NCI-H2227 treated with DMSO at 0.1 percent for 48 hours (cell line): ENCODE measurements at places on chromosomes 12 and 14.

GRCh38 chr12:256958-257357, 5.7 kb downstream of the SLC6A13 start:
- no peak for DNase-seq

DNA sequence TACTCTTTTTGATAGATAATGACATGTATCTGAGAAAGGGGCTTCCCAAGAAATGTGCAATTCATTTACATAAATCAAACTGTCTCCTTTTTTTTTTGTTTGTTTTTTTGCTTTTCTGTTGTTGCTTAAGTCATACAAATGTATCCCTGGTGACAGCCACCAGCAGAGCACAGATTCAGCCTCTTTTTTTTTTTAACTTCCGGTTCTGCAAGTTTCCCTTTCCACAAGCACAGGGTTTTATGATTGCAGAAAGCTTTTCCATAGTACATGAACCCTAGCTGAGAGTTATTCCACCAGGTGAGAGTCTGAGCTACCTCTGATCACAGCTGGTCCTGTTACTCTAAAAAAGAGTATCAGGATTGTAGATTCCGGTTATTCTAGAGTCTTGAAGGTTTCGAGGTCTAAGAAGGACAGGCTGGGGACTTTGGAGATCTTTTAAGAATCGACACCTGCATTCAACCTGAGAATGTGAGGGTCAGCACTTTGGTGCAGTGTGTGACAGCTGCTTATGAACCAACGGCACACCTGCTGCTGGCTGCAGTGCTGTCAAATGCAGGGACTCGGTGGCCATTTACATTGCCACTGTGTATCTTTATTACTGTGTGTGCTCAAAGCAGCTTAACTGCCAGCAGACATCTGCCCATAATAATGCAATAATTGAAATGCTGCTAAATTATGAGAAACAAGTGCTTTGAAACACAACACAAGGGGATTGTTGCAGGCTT, 551.7 kb downstream of the NRXN3 start:
- no peak for DNase-seq

GRCh38 chr12:53567961-53568808, 58.0 kb downstream of the ATF7 start:
- DNase-seq, result no peak

GRCh38 chr14:99347561-99347960, 75.6 kb upstream of the BCL11B start:
- DNase-seq, result no peak

- no peak for DNase-seq
Measured at GRCh38 chr12:810116-810515, 57.7 kb downstream of the WNK1 start.

- no peak for DNase-seq
Measured at GRCh38 chr14:96929950-96930349, 132.8 kb downstream of the VRK1 start.

GRCh38 chr14:70788898-70789297, 20.4 kb downstream of the MAP3K9 start:
- DNase-seq, result no peak

- no peak for DNase-seq
Measured at GRCh38 chr12:3464561-3464960, 26.4 kb upstream of the PRMT8 start.

- no peak for DNase-seq
Measured at GRCh38 chr14:64112867-64113678, 181.1 kb downstream of the ESR2 start.

- peak; percentile 10 for DNase-seq
Measured at GRCh38 chr14:20855652-20856291, 35.4 kb upstream of the RNASE3 start.

DNA sequence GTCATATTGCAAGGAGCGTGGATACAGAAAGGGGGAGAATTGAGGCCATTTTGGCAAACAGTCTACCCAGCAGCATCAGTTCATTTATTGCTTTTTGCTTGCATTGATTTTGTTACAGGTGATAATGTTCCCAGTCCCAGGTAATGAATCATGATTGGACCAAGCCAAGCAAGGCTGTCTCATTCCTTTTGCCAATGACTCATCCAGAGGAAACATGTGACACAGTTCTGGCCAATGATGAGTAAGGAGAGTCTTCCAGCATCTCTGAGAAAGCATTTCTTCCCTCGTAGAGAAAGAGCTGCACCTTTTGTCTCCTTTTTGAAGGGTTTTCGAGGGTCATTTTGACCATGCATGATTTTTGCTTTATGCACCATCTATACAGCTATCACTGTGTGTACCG, 68.2 kb downstream of the SLC15A4 start:
- DNase-seq, result no peak

DNA sequence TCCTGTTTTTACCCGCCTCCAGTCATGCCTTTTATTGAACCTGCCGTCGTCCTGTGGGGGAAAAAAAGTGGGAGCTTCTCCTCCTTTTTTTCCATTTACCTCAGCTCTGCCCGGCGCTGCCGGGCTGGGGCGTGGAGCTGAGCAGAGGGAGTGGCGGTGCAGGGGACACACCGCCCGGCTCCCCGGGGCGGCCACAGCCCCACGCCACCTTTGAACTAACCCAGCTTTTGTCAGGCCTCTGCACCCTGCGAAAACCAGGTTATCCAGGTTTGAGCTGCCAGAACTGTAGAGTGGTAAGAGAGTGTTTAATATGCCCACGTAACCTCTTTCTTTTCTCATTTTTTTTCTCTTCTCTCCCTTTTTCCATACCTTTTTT, 161.0 kb upstream of the FKBP4 start:
- no peak for DNase-seq

- DNase-seq, result peak; percentile 23
Measured at GRCh38 chr14:99736603-99737371, 52.7 kb downstream of the CYP46A1 start.

DNA sequence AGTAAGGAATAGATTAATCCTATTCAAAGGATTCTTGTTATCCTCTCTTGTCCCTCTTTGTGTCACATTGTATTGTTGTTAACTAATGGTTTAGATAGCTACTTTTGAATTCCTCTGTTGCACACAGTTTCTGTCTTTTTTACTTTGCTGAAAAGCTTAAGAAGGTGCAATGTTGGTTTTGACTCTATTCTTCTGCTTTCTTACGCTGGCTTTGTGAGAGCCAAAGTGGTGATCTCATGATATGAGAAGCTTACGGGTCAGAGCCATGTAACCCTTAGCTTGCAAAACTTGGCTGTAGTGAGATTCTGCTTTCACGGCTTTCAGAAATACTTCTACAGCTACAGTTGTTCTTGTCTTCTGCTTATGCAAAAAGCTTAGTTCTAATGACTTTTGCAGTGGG, 239.7 kb downstream of the TRHDE start:
- DNase-seq, result peak; percentile 26

DNA sequence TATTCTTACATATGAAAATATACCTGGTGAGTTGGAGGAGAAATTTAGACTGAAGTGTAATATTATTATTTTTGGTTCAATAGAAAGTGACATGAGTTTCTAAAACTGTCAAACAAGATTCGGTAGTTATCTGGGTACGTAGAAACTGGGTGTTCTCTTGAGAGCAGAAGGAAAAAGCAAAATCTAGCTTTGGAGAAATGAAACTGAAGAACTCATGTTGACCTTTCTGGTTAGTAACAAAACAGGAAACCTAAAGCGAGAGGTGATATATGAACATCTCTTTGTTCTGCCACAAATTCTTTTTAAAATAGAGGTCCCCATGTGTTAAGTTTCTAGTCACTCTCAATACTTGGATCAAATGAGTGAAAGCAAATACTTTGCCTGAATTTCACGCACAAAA, 401.7 kb downstream of the TRHDE start:
- no peak for DNase-seq

GRCh38 chr12:92600052-92600451, 102.7 kb upstream of the PLEKHG7 start:
- DNase-seq, result no peak

DNA sequence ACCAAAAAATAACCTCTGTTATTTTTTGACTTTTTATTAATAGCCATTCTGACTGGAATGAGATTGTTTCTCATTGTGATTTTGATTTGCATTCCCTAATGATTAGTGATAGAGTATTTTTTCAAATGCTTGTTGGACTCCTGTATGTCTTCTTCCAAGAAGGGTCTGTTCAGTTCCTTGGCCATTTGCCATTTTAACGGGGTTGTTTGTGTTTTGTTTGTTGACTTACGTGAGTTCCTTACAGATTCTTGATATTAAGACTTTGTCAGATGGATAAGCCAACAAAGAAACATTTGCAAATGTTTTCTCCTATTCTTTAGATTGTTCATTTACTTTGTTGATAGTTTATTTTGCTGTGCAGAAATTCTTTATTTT, 651.6 kb upstream of the LRFN5 start:
- no peak for DNase-seq

DNA sequence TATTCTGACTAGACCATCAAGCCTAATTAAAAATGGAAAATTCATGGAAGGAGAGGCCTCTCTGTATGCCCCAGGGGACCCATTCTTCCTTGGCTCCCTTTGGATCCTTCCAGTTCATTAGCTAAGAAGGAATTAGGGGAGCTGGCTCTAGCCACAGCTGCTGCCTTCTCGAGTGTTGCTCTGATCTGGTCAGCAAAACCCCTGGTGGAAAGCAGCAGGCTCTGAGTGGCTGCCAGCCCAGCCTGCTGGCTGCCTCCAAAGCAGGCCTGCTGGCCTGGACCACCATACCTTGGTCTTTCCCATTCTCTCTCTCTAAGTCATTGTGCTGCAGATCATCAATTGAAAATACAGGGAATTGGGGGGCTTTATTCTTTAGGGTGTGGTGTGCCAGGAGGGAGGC, 29.0 kb upstream of the AKAP6 start:
- DNase-seq, result no peak

- DNase-seq, result peak; percentile 30
Measured at GRCh38 chr14:32078023-32078857, 1.1 kb downstream of the ARHGAP5 start.

DNA sequence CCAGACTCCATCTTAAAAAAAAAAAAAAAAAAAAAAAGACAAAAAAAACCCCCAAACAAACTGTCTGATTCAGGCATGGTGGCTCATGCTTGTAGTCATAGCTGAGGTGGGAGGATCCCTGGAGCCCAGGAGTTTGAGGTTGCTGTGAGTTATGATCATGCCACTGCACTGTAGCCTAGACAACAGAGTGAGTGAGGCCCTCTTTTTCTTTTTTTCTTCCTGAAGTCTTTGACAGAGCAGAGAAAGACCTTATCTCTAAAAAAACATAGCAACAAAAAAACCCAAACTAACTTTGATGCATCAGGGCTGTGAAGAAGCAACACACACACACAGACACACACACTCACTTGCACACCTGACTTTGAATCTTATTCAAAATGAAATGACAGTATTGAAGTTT, 7.7 kb upstream of the AMN1 start:
- DNase-seq, result no peak

DNA sequence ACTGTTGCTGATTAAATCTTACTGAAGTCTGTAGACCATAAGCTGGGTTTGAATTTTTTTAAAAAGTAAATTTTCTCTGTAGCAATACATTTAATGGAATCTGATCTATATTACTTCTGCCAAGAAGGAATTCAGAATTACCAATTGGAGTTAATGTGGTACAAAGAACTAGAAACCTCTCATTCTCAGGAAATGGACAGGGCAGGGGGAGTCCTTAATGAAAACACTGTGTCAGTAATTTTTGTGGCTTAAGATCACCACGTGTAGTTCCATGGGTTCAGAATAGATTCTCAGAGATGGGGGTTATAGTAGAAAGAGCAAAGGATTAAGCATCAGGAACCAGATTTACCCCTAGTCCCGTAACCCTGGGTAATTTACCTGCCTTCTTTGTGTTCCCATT, 30.3 kb downstream of the FBXL14 start:
- no peak for DNase-seq

- no peak for DNase-seq
Measured at GRCh38 chr12:17284873-17285272, 678.9 kb upstream of the LMO3 start.

GRCh38 chr12:56129206-56129941, 1.3 kb downstream of the ESYT1 start:
- DNase-seq, result peak; percentile 37

DNA sequence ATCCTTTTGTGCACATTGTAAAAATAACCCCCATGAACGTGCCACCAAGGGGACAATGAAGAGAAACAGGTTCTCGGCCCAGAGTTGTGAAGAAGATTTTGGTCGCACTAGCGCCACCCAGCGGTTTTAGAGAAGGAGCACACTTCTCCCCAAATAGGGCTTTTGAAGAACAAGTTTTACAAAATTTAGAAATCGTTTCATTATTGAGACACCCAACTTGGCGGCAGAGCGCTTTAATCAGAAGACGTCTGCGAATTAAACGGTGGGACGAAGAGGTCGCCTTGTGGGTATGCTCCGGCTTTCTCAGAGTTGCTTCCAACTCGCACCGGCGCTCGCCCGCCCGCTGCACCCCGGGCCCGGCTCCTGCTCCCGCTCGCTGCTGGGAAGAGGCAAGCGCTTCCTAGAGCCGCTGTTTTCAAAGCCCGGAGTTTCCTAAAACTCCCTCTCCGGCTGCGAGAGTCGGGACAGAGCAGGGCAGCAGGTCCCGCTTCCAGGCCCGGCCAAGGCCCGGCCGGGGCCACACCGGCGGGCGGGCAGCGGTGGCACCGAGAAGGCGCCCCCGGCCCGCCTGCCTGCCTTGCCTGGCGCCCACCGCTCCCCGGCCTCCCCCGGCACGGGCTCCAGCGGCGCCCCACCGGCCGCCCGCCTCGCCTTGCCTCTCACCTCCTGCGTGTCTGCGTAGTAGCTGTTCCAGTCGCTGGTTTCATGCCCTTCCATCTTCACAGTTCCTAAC, 645 bp downstream of the FOXA1 start:
- peak; percentile 82 for DNase-seq

DNA sequence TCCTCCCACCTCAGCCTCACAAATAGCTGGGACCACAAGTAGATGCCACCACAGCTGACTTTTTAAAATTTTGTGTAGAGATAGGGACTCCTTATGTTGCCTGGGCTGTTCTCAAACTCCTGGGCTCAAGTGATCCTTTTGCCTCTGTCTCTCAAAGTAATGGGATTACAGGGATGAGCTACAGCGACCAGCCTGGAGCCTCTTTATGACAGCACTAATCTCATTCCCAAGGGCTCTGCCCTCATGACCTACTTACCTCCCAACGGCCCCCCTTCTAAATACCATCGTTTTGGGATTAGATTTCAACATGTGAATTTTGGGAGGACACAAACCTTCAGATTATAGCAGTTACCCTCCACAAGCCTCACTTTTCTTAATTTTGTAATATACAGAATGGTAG, 150.6 kb upstream of the FUT8 start:
- DNase-seq, result no peak

DNA sequence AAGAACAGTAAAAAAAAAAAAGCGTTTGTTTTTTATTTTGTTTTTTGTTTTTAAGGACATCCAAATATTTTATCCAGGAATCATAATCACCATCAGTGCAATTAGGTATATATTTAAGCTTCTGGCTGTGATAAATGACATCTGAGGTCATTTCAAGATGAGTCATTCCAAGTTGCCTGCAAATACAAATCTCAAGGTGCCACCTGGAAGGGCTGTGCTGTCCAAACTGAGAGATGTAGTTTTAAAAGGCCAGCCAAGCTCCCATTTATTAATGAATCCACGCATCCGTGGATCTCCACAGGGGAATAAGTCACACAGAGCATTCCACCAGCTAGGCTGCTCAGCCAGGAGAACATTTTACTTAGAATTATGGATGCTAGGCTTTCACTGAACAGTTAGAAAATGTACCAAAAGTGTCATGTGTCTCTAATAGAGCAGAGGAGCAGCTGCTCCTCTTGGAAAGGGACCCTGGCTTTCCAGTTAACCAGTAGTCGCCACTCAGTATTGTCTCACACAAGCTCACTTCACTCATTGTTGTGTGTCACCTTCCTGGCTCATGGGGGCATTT, 1151.4 kb upstream of the TMEM132C start:
- no peak for DNase-seq

- DNase-seq, result no peak
Measured at GRCh38 chr12:50537538-50537919, 32.7 kb downstream of the DIP2B start.

GRCh38 chr12:42957136-42957535, 367.6 kb upstream of the PRICKLE1 start:
- no peak for DNase-seq

- DNase-seq, result peak; percentile 18
Measured at GRCh38 chr12:45227316-45228067, 11.6 kb downstream of the ANO6 start.
